ENCODE measurements at places on chromosomes 12 and 14.
A peak's percentile ranks its signal among the peaks of the same experiment; 100 is the strongest.

- DNase-seq: no peak
Observed at GRCh38 chr12:4251216-4251891, 22.2 kb upstream of the CCND2 start.

DNA sequence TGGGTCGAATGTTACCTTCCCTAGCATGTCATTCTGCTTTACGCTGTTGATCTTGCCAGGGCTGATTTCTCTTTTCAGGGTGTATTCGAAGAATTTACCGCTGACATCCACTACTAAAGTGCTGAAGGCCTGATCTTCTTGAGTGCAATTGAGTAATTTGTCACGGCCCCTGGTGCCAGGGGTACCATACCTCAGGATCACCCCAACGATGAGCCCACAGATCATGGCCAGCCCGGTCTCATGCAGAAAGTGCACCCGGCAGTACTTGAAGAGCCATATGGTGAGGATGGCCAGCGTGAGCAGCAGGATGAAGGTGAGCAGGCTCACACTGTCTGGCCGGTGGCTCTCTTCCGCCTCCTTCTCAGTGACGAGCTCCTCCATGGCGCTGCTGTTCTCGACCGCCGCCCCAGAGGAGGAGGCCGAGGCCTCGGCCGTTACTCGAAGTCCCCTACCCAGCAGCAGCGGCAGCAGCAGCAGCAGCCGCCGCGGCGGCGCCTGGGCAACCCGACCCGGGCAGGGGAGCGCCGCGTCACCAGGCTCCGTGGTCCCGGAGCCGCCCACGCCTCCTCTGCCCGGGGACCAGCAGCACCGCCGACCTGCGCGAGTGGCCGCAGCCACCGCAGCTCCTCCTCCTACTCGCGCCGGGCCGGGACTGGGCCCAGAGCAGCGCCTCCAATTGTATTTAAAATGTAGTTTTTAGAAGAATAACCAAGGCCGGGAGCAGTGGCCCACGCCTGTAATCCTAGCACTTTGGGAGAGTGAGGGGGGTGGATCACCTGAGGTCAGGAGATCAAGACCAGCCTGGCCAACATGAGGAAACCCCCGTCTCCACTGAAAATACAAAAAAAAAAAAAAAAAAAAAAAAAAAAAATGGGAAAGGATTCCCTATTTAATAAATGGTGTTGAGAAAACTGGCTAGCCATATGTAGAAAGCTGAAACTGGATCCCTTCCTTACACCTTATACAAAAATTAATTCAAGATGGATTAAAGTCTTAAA is 58.5 kb upstream of the TMPO start:
- DNase-seq: peak; percentile 44

- no peak for DNase-seq
Observed at GRCh38 chr12:21776175-21776574, 1.7 kb upstream of the KCNJ8 start.

DNA sequence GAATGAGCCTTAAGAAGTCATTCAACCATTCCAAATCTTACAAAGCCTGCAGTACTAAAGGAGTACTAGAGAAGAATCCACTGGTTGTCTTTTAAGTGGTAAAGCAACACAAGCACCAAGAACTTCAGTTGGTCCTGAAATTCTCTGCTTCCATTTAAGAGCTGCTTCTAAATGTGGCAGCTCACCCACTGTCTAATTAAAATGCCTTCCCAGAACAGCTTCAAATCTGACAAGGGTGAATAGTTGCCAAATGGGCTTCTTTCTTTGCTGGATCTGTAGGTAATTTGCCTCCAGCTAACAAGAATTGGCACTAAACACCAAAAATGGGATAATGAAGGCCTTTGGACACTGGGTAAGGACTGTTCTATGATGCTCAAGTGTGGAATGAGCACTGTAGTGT is 72.2 kb upstream of the NAP1L1 start:
- no peak for DNase-seq

- DNase-seq: no peak
Observed at GRCh38 chr12:75058228-75058627, 151.4 kb downstream of the KCNC2 start.

GRCh38 chr12:110141389-110141788 is 17.2 kb downstream of the IFT81 start:
- DNase-seq: no peak

DNA sequence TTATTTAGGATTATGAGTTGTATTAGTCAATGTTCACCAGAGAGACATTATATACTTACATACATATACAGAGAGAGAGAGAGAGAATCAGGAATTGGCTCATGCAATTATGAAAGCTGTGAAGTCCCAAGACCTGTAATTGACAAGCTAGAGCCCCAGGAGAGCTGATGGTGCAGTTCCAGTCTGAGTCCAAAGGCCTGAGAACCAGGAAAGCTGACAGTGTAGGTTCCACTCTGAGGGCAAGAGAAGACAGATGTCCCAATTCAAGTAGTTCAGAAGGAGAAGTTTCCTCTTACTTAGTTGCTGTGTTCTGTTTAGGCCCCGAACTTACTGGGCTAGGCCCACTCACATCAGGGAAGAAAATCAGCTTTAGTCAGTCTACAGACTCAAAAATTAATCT is 76.4 kb upstream of the FICD start:
- no peak for DNase-seq
